ENCODE measurements at places on chromosomes 4 and X.

GRCh38 chr4:150402871-150403272 is 179.1 kb upstream of the MAB21L2 start:
- no peak for DNase-seq

DNA sequence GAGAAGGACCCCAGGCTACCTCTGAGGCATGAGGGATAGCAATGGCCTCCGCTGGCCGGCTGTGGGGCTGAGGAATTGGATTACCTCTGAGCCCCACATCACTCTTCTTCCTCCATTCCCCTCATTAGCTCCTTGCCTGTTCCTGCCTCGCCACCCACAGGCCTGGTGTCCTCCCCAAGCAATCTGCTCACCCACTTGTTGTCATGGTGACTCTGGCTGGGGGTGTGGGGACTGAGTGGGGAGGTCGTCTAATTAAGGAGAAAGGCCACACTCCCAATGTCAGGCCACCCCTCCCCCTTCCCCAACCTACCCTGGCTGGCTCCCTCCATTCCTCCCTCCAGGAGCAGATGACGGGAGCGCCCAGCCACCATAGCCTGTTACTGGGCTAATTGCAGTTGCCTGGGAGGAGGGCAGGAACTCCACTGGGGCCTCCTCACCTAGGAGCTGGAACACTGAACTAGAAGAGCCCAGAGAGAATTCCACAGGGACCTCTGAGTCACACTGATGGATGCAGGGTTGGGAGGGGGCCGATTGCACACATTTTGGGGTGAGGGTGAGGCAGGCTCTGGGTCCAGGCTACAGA is 20.7 kb downstream of the NALF2 start:
- no peak for DNase-seq

DNA sequence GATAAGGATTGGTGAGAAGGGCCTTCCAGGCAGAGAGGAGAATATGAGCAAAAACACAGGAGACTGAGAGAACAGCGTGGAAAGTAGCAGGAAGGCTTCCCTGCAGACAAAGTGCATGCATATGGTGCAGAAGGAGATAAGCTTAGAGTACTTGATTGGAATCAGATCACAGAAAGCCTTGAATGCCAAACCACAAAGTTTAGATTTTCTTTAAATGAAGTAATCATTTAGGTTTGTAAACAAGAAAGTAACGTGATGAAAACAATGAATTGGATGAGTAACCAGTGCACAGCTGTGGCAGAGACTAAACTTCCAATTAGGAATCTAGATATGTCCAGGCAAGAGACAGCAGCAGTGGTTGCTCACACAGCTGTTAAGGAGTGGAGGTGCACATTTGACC is 83.8 kb upstream of the C1QTNF7 start:
- no peak for DNase-seq

- no peak for DNase-seq
Observed at GRCh38 chr4:19686456-19686855, 565.2 kb upstream of the SLIT2 start.

- no peak for DNase-seq
Observed at GRCh38 chr4:36997727-36998126, 246.8 kb upstream of the NWD2 start.

DNA sequence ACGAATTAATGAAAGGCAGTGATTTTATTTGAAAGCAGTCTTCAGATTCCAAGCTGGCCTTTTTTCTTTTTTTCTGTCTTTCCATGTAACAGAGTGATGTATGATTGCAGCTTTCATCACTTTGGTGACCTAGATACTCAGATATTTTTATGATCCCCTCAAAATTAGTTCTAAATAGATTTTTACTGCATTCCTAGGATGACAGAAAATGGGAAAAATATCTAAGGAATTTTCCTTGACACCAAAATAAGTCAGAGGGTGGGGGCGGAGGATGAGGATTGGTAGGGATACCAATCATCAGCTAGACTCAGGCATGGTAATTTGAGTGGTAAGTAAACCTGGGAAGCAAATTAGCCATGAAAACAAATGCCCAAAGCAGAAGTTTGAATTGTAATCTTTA is 11.9 kb upstream of the HMGB2 start:
- DNase-seq: no peak

DNA sequence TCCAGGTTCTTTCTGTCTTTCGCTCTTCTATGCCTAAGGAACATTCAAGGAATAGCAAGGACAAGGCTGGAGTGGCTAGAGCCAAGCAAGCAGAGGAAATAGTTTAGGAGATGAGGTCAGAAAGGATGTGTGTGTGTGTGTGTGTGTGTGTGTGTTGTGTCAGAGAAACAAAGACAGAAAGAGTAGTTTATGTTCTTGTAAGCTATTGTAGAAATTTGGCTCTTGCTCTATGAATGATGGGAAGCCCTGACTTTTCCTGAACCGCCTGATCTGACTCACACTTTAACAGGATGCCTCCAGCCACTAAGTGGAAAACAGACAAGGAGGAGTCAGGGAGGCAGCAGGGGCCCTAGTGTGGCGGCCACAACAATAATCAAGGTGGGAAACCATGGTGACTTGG is 39.7 kb downstream of the LGI2 start:
- DNase-seq: no peak

DNA sequence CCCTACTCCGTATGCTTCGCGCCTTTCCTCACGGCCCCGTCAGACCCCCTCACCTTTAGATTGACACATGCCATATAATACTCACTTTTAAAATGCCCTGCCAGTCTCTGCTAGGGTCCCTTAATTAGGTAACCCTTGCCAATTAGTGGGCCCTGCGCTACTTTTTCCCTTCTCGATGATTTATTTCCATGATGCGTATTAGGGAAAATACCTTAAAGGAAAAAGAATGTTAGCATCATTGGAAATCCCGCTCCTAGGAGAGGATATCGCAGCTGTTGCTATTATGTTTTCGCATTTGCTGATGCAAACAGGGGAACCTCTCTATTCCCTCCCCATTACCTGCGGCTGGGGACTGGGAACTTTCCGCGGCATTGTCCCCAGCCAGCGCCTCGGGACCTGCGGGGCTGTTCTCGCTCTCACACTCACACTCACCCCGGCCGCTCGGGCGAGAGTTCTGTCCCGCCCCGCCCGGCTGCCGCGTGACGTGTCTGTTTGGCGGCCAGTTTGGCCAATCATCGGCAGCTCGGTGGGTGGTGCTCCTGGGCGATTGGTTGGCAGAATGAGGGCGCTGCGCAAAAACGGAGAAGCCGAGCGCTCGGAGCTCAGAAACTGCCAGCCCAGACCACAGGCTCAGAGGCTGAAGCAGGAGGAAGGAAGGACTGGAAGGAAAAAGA is at the start of gene PCDH10:
TSS of gene PCDH10 (plus strand) at position 605 of the 674 bp plus-strand sequence. CDS start 847 bp downstream, outside the sequence.
- no peak for DNase-seq

DNA sequence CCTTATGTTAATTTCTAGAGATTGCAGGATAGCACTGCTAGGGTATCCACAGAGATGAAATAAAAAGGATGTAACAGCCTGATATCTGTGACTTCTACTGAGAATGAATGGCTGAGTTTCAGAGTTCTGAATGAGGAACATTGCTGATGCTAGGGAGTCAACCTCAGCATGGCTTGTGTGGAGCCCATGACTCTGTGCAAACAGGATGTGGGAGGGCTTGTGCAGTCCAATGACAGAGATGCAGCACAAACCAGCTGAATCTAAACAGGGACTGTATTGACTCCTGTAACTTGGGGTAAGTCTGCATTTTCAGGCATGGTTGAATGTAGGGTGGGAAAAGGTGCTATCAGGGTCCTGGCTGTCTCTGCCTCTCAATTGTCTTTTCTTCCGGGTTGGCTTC is 5.3 kb upstream of the RASL11B start:
- DNase-seq: no peak

- no peak for DNase-seq
Observed at GRCh38 chrX:14776901-14777300, 96.0 kb downstream of the FANCB start.

Measured in activated CD4-positive, CD25-positive, alpha-beta regulatory T cell treated with anti-CD3 and anti-CD28 coated beads, Interleukin-2, amount 50 U/mL, for 72 hours (primary cell).